D341Med (cell line): ENCODE measurements at places on chromosomes 4 and X.

- DNase-seq = no peak
Measured at GRCh38 chr4:73379946-73380345, 24.1 kb upstream of the ALB start.

GRCh38 chrX:51742586-51742985, 656 bp upstream of the GSPT2 start:
- no peak for DNase-seq

- no peak for DNase-seq
Measured at GRCh38 chr4:14943749-14944148, 58.5 kb upstream of the CPEB2 start.

DNA sequence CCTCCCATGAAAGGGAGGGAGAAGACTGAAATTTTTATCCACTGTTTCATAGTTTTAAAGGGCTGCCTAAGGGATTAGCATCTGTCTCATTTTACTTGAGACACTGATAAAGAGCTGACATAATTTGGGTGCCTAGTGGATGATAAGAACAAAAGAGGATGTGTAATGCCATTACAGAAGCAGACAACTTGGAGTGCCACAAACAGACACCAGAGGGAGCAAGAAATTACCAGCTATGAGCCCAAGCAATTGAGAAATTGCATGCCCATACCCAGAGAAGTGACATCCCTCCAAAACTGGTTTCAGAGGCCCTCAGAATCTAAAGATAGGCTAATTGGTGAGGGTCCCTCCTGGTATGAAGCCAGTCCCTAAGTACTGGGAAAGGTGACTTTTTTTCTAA, 38.5 kb upstream of the POU3F4 start:
- peak; percentile 19 for DNase-seq

DNA sequence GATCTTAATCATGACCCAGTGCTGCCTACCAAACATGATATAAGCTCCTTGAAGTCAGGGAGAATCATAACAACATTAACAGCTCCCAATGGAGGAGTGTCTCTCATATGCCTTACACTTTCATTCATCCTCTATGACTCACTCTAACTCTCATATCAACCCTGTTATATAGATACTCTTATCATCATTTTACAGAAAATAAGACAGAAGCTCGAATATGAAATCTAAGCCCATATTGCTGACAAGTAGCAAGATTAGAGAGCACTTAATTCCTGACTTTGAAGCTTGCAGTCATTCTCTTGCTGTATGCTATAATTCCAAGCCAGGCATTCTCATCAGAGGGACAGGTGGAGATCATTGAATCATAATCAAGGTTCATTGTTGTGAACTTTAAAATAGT, 476.7 kb upstream of the ATOH1 start:
- DNase-seq = no peak

GRCh38 chr4:1727117-1728031, 6.1 kb downstream of the TACC3 start:
- no peak for DNase-seq

- no peak for DNase-seq
Measured at GRCh38 chr4:152032722-152033131, 271.9 kb upstream of the GATB start.

- DNase-seq = no peak
Measured at GRCh38 chr4:67885762-67886161, 2.0 kb upstream of the TMPRSS11D start.

- no peak for DNase-seq
Measured at GRCh38 chr4:8225706-8226443, 26.8 kb downstream of the SH3TC1 start.

DNA sequence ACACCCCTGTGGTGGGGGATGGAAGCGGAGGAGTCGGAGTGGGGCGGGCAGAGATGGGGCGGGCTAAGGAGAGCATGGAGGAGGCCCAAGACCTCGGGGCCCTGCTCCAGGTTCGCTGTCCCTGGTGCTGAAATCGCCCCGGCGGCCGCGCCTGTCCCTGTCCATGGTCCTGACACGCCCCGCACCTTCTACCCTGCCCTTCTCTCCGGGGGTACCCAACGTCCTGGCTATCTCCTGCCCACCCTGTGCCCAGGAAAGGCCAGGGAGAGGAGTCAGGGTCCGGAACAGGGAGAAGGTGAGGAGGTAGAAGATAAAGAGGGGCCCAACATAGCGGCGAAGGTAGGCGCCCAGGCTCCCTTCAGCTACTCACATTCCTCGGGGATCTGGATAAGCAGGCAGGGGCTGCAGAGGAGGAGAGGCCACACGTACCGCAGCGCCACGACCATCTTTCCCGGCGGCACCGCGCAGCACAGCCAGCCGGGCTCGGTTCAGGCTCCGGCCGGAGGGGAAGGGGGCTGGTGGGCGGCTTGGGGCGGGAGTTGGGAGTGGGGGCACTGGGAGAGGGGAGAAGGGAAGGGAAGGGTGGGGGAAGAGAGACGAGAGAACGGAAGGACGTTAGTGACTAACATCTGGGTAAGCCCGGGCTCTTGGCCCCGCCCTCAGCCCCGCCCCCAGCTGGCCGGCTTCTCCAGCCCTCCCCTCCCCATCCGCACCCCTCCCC, 10.4 kb downstream of the L1CAM start:
- DNase-seq = no peak

GRCh38 chrX:107117993-107118321, 665 bp downstream of the RBM41 start:
- DNase-seq = no peak

- DNase-seq = no peak
Measured at GRCh38 chr4:95830651-95831050, 9.2 kb upstream of the PDHA2 start.

GRCh38 chr4:85744950-85745349, 270.0 kb downstream of the ARHGAP24 start:
- no peak for DNase-seq

DNA sequence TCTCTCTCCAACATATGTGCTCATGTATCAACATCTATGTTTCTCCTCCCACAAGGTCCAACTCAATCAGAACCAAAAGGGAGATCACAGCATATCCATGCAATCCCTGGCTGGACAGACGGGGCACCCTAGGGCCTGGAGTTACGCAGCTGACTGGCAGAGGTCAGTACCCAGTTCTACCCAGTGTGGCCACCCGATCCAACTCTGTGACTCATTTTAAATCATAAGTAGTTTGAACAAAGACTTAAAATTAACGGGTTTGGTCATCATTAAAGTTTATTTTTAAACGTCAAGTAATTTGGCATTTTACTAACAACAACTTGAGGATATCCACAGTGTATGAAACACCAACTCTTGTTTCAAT, 59.5 kb downstream of the APBB2 start:
- DNase-seq = no peak

- no peak for DNase-seq
Measured at GRCh38 chr4:10371869-10372471, 85.3 kb downstream of the ZNF518B start.

- DNase-seq = no peak
Measured at GRCh38 chr4:83686166-83686565, 150.3 kb downstream of the GPAT3 start.

DNA sequence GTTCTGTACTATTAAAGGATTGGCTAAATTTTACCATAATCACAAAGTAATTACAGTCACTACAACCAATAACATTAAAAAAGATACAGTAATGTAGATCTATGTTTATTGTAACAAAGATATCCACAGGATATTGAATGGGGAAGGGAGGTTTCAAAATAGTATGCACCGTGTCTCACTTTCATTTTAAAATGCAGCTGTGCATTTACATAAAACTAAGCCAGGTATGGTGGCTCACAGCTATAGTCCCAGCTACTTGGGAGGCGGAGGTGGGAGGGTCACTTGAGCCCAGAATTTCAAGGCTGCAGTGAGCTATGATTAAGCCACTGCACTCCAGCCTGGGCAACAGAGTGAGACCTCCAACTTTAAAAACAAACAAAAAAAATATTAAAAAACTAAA, 8.5 kb downstream of the SRP72 start:
- DNase-seq = no peak

GRCh38 chr4:116401293-116401692, 684.1 kb downstream of the TRAM1L1 start:
- no peak for DNase-seq
